ENCODE measurements at places on chromosomes 12 and 14.

DNA sequence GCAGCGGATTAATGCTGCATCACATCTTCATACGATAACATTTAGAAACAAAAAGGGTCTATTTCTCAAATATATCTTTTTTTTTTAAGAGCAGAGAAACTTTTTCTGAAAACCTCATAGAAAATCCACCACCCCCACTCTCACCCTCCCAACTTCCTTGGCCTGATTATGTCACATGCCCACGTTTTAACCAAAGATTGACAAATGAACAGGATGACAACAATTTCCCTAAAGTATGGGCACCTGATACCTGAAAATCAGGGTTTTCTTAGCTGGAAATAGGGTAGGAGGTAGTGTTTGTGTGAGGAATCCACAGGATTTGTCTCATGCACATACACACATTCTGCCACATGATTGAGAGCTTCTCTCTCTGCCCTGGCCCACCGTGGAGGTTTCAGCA lies 74.7 kb upstream of the MDM1 start:
- no peak for DNase-seq

DNA sequence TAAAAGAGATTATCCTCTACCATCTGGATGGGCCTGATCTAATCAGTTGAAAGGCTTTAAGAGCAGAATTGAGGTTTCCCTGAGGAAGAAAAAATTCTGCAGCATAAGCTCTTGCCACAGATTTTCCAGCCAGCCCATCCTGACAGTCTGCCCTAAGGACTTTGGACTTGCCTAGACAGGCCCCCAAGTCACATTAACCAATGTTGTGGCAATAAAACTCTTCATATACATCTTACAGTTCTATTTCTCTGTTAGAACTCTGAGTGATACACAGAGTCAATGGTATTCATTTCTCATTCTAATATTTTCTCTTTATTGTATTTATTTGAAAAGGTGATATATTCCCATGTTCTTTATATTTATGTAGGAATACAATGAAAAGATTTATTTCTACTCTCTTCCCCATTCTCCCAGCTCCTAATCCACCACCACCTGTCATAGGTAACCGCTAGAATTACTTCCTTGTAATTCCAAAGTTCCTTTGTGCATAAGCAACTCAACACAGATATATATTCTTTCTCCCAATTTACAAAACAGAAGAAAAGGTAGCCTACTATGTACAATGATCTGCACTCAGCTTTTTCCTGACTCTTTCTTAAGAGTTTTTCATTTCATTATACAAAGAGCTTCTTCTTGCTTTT lies 182.1 kb downstream of the CAPZA3 start:
- no peak for DNase-seq

DNA sequence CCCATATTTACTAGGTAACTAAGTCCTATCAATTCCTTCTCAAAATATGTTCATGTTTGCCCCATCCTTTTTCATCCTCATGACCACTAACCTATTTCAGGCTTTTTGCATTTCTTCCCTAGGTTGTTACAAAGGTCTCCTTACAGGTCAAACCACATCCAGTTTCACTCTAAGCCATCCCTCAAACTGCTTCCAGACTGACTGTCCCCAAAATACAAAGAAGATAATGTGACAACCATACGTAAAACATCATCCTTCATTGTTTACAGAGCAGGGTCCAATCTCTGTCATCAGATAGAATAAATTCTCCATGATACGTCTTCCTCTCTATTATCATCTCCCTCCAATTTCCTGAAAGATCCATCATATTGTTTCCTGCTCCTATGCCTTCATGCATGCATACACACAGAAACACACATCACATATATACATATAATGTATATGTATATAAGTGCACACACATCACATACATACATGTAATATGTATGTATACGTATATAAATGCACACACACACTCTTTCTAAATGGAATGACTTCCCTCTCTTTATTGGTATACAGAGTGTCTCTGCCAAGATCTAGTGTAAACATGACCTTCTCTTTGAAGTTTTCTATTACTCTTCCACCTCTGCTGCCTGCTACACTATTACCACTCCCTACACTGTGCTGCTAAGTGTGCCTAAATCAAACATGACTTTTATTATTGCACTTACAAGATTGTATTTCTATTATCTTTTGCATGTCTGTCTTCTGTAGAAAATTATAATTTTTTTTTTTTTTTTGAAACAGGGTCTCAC lies 30.7 kb upstream of the EPS8 start:
- no peak for DNase-seq

GRCh38 chr12:32005496-32006125 lies 46.4 kb downstream of the RESF1 start:
- no peak for DNase-seq

GRCh38 chr12:115710104-115710564 lies 567.4 kb downstream of the MED13L start:
- DNase-seq = no peak

DNA sequence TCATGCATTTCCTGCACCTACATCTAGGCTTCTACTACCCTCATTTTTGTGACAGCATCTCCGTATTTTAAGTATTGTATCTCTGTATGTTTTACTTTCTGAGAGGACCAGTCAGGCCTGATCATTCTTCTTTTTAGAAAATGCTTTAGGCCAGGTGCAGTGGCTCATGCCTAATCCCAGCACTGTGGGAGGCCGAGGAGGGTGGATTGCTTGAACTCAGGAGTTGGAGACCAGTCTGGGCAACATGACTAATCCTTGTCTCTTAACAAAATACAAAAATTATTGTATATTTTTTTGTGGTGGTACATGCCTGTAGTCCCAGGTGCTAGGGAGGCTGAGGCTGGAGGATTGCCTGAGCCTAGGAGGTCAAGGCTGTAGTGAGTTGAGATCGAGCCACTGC lies 36.9 kb downstream of the PACS2 start:
- DNase-seq = no peak

- no peak for DNase-seq
These were observed 96.7 kb downstream of the ETV6 start for GRCh38 chr12:11746024-11746771.

DNA sequence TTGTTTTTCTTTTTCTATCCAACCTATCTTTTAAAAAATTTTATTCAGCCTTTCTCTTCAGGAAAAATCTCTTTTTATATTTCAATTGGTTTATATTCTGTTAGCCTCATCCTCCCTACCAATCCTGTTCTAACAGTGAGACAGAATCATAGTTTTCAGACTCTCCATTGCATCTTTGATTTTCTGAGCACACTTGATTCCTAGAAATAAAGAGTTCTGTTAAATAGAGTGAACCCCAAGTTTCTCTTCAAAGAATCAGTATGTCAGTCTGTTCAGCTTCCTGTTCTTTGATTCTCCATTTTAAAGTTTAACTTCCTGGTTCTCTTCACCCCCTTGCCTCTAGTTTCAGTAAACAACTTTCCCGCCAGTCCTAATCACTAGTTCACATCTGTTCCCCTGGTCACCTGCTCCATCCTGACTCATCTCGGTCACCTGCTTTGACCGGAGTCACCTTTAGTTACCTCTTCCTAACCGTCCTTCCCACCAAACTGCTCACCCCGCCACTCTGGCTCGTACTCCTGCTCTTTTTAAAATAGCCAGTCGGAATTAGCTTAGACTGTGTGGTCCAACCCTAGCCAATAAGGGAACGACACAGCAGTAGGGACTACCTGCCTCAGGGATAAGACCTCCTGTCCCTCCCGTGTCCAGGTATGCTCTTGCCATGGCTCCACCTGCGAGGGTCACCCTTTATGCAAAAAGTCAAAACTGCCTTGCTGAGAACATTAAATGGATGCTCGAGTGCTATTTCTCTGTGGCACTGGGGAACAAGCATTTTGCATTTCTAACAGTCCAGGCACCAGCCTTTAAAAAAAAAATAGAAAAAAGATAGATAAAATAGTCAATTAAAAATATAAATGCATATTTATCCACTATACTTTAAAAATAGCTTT lies 48.4 kb downstream of the DDX51 start:
- DNase-seq = no peak

DNA sequence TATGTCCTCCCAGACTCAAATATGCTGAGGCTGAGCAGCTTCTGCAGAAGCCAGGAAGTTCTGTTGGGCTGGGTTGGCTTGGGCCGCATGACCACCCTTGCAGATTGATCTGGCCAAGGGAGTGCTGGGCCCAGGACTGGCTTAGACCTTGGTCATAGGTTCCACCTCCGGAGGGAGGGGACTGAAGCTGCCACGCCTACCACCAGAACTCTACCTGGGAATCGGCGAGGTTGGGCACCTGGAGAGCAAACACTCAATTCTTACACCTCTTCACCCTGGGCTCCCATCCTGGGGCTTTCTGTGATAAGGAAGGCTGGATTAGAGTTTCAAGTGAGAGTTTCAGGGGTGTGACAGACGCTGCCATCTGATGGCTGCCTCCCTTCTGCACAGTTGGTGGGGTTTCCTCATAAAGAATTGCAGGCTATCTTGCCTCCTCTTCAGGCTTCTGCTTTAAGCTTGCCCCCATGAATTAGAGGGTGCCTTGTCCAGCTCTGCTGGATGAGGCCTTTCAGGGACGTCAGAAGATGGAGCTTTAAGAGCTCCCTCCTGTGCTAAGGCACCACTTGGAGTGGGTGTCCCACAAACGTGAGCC lies 5.8 kb downstream of the SLC24A4 start:
- DNase-seq = no peak

- DNase-seq = peak; percentile 75
These were observed 124.4 kb downstream of the RAD51B start for GRCh38 chr14:67943947-67944346.

DNA sequence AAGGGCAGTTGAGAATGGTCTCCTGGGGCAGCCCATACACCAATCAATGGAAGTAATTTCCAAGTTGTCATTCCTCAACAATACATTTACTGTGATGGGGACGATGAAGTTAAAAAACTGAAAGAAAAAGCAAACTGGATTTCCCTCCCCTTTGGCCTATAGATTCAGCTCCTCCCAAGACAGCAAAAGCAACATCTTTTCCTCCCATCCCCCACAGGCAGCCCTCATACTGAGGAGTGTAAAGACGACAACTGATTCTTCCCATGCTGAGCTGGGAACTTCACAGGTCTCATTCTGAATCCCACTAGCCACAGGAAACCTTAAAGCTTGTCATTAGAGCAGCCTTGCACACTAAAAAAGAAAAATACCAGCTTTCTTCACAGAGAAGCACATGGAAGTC lies 48.5 kb downstream of the PITPNM2 start:
- no peak for DNase-seq

- no peak for DNase-seq
These were observed 82.8 kb upstream of the MDM1 start for GRCh38 chr12:68414988-68415387.

DNA sequence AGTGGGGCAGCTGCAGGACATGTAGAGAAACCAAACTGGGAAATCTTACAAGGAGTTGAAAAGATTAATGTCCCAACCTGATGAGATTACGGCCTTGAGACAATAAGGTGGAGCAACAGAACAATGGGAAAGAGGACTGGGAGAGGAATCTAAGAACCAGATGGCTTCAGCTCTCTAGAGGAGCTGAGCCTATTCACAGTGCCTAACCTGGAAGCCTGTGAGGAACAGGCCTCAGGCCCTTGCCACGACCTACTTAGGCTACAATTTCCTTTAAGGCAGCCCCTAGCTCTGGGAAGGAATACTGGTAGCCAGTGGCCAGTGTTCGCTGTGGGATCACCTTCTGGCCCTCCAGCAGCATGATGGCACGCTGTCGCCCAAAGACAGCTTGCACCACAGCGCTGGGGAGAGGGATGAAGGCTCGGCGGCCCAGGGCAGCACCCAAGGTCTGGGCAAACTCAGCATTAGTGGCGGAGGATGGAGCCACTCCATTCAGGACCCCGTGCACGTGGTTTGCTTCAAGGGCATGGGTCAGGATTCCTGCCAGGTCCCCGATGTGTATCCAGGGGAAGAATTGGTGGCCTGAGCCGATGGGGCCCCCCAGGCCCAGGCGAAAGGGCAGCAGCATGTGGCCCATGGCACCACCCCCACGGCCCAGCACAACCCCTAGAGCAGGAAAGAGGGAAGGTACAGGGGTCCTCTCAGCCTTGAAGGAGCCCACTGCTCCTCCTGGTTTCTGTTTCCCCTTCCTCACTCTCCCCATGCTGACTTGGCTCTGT lies 2.6 kb downstream of the SDR39U1 start:
- DNase-seq = no peak

DNA sequence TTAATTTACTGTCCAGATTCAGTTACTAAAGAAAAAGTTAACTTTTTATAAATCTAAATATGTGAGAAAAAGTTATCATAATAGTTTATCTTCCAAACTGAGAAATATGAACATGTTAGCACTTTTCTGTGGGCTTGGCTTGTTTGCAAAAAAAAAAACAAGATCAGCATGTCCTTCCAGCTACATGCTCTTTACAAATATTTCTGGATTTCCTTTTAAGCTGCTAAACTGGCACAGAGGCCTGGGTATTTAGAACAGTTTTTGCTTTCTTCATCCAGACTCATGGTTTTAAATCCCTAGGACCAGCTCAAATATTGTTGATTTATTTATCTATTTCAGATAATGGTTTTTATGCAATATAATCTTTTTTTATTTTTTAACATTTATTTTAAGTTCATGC lies 1444.5 kb upstream of the FLRT2 start:
- no peak for DNase-seq

GRCh38 chr12:89364058-89364457 lies 11.8 kb upstream of the DUSP6 start:
- no peak for DNase-seq

DNA sequence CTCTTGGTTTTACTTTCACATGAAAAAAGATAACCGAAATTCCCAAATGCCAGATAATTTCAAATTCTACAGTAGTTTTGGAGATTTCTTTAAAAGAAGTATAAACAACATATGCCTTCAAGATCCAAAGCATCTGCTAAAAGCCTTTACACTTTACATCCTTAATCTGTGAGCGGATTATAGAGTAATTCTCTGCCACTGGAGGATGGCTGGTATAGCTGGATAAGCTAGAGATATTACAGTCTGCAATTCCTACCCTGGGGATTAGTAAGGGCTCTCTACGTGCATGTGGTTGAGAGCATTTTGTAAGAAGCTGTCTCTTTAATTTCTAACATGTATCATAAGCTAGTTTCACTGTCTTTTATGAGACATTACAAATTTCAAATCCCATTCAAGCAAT lies 240.3 kb upstream of the HMGA2 start:
- DNase-seq = no peak

GRCh38 chr12:67788118-67788517 lies 139.6 kb downstream of the DYRK2 start:
- no peak for DNase-seq

GRCh38 chr12:50051101-50051806 lies 6.1 kb upstream of the ASIC1 start:
- DNase-seq = no peak

DNA sequence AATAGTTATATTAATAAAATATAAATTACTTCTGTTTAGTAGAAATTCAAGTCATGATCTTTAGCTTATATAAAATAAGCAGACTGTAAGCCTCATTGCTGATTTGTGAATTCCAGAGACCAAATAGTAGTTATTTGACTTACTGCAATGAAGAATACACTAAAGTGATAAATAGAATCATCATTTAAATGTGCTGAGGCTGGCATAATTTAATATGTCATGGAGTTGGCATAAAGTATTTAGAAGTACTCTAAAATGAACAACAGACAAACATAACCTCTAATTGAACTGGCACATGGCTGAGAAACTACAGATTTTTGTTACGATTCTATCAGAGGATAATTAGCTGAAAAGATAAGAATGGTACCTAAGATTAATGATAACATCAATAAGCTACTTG lies 45.7 kb upstream of the TRHDE start:
- DNase-seq = no peak

GRCh38 chr14:99853206-99853605 lies 60.0 kb downstream of the EML1 start:
- no peak for DNase-seq
